ENCODE measurements at places on chromosomes 7 and 10. TPM values are rescaled to one million over a fixed set of nuclear protein-coding genes. Genes with fewer than 3 reads are reported as not detected.

SHH gene
- 0.98 TPM for total RNA-seq

MKLN1 gene
- 39.8 TPM for total RNA-seq

LIPM gene
- not detected for total RNA-seq

NYAP1 gene
- 29.7 TPM for total RNA-seq

TFR2 gene
- total RNA-seq, result 3.9 TPM

SLC13A1 gene
- not detected for total RNA-seq

PTPRN2 gene
- 47.7 TPM for total RNA-seq

SLC26A4 gene
- total RNA-seq, result 3.4 TPM

FAM24A gene
- not detected for total RNA-seq

SDHAF3 gene
- 6.1 TPM for total RNA-seq
